SK-MEL-5 (cell line): ENCODE measurements at places on chromosomes 5 and 9.

DNA sequence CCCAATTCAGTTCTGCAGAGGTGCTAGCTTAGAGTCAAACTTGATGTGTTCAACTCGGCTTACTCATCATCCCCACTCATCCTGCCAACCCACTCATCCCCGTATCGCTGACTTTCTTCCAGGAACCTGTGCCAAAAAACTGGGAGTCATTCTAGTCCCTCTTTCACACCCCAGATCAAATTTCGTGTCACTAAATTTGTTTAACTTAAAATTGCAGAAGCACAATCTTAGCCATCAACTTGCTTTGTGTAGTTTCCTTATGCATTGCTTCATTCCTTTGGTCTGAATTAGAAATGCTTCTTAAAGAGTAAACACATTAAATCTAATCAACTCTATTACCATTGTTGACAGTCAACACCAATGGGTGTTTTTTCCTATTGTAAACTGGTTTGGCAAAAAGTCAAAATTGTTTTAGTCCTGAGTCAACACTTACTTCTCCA, 162.4 kb downstream of the TTC39B start:
- DNase-seq, result no peak

- peak; percentile 70 for DNase-seq
These were observed at the start of gene LURAP1L for GRCh38 chr9:12774861-12775678. TSS of gene LURAP1L (plus strand) at chr9:12775020. CDS start at chr9:12775716, 696 bp downstream.

- no peak for DNase-seq
These were observed 17.4 kb downstream of the FYB1 start for GRCh38 chr5:39201781-39202596.

GRCh38 chr5:90519081-90519480, 10.3 kb downstream of the LYSMD3 start:
- no peak for DNase-seq

DNA sequence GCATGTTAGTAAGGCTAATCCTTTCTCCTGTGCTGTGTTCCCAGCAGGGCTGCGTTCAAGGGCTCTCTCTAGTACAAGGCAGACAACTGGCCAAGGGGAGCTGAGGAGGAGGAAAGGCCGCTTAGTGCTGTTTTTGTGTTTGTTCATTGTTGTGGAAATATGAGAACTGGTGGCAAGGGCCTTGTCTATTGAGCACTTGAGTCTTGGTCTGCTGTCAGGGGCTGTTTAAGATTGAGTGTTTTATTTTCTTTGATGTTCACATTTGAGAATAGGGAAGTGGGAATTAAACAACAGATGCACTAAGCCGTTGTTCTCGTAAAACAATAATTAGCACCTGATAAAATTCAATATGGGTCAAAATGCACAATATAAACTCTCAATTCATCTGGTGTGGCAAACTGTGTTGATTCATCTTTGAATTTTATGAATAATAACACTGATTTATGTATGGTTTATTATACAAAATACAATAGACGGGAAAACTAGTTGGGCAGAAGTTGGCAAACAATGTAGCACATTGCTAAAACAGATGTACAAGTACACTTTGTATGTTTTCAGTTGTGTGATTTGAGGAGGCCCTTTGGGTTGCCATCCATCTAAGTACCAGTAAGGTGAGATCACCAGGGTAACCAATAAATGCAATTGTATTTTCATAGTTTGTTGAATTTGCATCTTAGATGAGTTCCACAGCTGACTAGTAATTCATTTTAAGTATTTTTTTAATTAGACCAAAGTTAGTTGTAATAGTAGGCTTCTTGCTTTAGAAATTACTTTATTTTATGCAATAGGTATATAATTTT, 97.6 kb upstream of the GRHPR start:
- no peak for DNase-seq
